NCI-H2029 (cell line): ENCODE measurements at places on chromosomes 3 and 15.

- DNase-seq: no peak
These were observed 13.8 kb downstream of the ATP10A start for GRCh38 chr15:25849157-25849921.

GRCh38 chr3:30681649-30682211, 75.3 kb downstream of the TGFBR2 start:
- no peak for DNase-seq

GRCh38 chr3:108473711-108474110, 36.7 kb downstream of the MYH15 start:
- no peak for DNase-seq

- DNase-seq: no peak
These were observed 331.7 kb upstream of the UMPS start for GRCh38 chr3:124398594-124398993.

DNA sequence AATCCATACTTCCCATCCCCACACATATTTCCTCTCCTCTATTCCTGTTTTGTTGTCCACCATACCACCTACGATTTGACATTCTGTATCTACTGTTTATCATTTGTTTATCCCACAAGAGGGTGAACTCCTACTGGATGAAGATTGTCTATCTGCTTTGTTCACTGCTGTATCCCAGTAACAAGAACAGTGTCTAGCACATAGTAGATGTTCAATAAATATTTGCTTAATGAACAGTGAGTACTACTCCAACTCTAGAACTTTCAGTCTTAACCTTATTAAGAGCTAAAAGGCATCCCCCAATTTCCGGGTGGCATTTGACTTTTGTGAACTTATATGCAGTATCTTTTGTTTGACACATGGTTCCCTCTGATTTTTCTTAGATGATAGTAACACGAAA, 1.3 kb downstream of the PYGO1 start:
- no peak for DNase-seq

DNA sequence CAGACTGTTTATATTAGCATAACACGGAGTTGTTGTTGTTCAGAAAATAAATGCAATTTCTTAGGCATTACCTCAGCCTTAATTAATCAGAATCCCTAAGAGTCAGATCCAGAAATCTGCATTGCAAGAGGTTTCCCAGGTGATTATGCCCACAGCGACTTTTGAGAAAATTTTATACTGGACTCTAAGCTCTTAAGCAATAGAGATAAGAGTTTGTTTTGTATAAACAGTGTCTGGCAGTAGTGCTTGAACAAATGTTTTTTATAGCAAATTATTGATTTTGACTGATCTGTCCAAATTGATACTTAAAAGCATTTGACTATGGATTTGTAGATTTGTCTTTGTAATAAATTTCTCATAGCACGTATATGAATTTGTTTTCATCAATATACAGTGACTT, 92.8 kb downstream of the ZBBX start:
- no peak for DNase-seq
